Midbrain (tissue), 1 donor: ENCODE measurements at places on chromosomes 3 and 15.

GRCh38 chr3:15477951-15478639, 43.4 kb downstream of the COLQ start:
- DNase-seq, result no peak

DNA sequence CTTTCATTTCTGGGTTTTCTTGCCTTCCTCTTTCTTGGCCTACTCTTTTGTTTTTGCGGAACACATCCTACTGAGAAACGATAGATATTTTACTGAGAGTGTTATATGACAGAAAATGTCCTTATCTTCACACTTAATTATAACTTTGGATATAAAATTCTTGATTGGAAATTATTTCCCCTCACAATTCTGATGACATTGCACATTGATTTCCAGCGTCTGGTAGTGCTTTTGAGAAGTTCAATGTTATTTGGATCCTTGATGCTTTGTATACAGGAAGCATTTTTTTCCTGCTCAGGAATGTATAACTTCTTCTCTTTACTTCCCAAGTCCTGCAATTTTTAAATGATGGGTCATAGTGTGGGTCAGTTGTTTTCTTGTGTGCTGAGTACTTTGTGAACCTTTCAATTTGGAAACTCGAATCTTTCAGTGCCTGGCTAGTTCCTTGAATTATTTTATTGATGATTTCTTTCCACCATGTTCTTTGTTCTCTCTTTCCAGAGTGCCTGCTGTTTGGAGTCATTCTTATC, 183.9 kb downstream of the PDCD6IP start:
- no peak for DNase-seq

DNA sequence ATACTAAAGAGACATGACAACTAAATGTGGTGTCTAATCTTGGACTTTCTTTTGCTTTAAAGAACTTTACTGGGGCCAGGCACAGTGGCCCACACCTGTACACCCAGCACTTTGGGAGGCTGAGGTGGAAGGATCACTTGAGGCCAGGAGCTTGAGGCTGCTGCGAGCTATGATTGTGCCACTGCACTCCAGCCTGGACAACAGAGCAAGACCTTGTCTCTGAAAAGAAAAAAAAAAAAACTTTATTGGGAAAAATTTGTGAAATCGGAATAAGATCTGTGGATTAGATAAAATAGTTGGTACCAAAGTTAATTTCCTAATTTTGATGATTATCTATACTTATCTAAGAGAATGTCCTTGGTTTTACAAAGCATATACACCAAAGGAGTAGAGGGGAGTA, 34.4 kb upstream of the USP3 start:
- no peak for DNase-seq

- no peak for DNase-seq
Measured at GRCh38 chr3:121989943-121990342, 32.1 kb downstream of the ILDR1 start.

DNA sequence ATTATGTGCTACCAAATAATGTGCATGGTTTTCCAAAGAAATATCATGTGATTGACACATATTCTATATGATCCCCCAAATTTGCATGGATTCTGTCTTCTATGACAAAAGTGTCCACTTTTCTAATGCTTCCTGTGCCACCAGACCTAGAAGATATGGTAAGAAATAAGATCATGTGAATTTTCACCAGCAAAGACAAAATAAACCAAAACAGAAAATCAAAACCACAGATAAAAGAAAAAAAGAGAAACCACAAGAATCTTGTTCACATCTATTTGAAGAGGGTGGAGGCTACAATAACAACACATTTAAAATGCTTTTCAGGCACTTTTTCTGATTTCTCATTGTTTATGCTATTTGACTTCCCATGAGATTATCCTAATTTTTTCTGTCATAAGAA, 303.4 kb downstream of the DIPK2A start:
- no peak for DNase-seq

- DNase-seq, result no peak
Measured at GRCh38 chr3:111859061-111859973, at the start of gene PHLDB2. Gene PHLDB2 (plus strand): TSS chr3:111859265. CDS start chr3:111884078, 24,813 bp downstream.

DNA sequence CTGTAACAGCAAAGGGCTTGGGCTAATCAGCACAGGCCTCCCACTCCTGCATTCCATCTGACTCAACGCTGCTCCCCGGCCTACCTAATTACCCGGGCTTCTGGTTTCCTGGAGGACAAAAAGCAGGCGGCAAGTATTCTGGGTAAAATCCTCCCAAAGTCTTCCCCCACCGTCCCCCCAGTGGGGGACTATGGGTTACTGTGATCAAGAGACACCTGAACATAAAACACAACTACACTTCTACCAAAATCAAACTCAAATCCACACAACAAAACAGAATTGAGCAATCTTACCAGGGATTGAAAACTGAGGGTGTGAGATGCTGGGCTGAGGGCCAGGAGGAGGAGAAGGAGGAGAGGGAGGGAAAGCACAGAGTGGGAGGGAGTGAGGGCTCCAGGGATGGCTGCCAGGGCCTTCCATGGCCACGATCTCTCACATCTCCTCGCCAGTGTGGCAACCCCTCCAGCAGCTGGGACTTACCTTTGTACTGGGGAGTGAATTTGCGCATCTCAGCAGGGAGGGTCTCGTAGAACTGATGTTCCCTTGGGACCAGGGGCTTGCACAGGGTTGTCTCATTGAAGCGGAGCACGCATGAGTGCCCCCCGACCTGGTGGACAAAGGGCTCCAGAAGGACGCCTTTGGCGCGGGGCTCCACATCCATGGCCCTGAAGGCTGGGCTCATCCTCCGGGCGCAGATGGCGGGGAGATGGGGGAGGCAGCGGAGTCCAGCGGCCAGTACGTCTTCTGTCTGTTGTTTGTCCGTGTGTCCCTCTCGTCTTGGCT, 9.1 kb upstream of the NCKIPSD start:
- DNase-seq, result peak; percentile 65

DNA sequence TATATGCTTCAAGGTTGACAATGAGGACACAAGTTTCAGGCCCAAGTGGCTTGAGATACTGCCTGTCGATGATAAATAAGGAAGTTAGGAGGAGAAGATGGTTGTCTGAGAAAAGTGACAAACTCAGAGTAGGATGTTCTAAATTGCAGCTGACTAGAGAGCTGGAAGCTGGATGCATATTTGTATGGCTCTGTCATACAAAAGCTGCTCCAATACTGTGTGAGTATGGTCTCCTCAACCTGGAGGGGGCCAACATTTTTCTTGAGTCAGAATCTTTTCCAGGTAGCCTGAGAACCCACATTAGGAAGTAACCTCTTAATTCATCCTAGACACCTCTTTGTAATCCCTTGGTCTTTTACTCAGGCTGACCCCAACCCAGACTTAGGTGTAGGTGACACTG, 28.4 kb upstream of the TPRG1 start:
- no peak for DNase-seq

- no peak for DNase-seq
Measured at GRCh38 chr3:98702166-98702565, 61.0 kb upstream of the ST3GAL6 start.

DNA sequence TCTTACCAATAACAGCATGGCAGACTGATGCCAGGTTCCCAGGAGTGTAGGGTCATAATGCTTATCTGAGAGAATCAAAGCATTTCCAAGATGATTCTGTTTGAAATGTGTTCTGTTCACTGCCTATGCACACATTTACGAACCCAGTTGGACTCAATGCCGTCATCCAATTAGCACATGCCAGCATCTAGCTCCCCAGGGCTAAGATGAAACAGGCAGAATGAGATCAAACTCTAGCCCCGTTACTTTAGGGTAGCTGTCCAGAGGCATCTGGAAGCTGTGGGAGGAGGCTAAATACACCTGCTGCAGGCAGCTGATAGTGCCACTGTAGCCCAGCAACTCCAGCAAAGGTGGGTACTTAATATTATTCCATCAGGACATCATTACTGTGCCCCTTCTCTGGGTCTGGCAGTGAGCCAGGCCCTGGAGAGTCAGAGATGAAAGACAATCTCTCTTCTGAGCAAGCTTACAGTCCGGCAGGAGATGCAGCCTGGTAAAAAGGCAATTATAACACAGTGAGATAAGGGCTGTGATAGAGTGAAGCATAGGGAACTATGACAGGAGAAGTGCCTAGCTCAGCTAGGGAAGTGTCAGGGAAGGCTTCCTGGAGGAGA, 156.4 kb upstream of the PPP2R3A start:
- no peak for DNase-seq

- no peak for DNase-seq
Measured at GRCh38 chr3:146052791-146053310, 108.1 kb downstream of the PLOD2 start.

GRCh38 chr3:78801926-78802561, 965.8 kb downstream of the ROBO1 start:
- no peak for DNase-seq

- DNase-seq, result no peak
Measured at GRCh38 chr15:52361975-52362494, 66.4 kb upstream of the MYO5C start.

DNA sequence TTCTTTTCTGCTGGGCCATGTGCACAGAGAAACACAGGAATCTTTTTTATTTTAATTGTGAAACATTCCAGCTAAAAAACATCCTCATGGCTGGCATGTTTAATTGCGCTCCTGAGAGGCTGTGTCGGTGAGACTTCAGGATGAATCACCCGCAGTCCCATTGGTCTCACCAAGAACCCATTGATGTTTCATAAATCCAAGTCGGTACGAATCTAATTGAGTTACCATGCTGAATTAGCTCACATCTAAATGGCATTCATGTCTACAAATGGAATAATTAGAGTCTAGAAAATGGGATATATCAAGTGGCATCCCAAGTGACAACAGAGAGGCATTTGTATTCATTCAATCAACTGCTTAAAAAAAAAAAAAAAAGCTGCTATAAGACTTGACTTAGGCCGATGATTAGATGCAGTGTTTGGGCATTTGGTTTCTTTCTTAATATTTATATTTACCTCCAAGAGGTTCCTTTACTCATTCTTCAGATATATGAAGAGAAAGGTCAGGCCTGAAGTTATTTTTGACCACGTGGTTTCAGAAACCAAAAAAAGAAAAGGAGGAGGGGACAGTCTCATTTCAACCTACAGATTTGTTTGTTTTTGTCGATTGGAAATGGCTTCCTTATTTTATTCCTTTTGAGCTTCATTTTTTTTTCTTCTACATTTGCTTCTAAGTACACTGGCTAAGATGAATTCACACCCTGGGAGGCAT, 79.1 kb upstream of the FOXB1 start:
- no peak for DNase-seq

DNA sequence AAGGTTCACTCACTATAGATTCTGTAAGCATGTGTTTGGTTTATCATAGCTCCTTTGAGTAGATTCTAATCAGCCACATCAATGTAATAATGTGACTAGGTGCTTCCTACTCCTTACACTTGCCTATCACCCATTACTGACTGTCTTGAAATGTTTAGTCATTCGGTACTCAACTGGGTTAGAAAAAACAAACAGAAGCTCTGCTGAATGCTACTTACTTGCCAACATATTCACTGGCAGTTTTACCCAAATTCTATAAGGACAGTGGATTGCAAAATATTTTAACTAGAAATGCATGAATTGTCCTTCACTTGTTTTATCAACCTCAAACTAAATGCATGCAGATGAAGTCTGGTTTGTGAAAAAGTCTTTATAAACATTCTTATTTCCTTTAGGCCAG, 352.1 kb upstream of the ALCAM start:
- no peak for DNase-seq

DNA sequence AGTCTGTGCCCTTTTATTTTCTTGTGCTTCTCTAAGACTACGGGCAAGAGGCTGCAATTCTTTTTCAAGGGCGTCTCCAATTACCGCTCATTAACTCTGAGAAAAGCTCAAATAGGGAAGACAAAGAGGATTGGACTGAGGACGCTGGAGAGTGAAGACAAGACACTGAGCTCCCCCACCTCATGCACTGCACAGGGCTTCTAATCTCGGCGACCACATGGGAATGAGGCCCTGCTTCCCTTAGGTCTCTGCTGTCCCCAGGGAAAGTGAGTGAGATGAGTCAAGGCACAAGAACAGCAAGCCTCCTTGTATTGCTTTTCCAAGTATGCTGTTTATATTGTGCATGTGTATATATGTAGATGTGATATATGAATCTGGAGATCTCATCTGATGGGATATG, 392.2 kb upstream of the CFAP20DC start:
- no peak for DNase-seq

GRCh38 chr15:58221591-58222241, 83.5 kb downstream of the AQP9 start:
- DNase-seq, result no peak

DNA sequence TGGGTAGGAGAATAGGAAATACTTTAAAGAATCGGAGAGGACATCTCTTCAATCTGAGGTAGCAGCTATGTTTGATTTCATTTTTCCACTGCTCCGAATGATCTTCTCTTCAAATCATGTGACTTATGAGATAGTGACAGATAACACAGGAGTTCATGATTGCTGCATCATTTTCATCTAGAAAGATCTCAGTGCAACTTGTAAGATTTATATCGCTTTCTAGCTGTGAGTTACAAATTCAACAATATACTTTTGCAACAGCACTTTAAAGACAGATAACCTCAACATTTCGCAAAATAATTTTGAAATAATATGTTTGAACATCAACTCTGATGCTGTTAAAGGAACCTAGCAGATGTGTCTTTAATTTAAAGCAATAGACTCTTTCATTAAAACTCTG, 99.9 kb upstream of the CCDC80 start:
- DNase-seq, result no peak

GRCh38 chr3:114378760-114379159, 84.9 kb downstream of the TIGIT start:
- DNase-seq, result no peak

GRCh38 chr3:158103081-158103886, 2.9 kb downstream of the SHOX2 start:
- no peak for DNase-seq

DNA sequence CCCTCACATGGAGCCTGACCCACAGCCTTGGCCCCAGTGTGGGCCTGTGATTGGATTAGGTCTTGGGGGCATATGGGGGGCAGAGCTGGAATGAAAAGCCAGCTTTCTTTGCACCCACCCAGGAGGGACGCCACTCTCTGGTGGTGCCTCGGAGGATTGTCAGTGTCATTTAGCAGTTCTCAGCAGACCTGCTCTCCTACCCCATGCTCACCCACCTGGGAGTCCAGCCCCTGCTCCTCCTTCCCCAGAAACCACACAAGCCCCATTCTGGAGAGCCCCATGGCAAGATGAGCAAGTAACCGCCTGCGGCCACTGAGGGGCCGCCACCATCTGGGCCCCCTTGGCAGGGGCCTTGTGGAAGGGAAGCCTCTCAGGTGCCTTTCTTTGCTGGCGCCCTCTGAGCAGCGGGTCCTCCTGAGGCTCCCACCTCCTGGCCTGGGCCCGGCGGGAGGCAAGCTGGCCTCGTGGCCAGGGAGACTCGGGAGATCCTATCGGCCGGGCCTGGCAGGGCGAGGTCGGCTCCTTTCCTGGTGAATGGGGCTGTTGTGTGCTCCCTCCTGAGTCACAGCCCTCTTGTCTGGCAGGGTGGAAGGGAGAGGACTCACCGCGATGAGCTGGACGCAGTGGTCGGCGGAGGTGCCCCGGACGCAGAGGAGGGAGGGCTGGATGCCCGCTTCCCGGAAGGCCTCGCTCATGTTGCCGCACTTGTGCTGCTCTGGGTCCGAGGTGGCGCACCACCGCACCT, 2.3 kb downstream of the MELTF start:
- DNase-seq, result no peak
